ENCODE measurements at places on chromosomes 12 and 14.

DNA sequence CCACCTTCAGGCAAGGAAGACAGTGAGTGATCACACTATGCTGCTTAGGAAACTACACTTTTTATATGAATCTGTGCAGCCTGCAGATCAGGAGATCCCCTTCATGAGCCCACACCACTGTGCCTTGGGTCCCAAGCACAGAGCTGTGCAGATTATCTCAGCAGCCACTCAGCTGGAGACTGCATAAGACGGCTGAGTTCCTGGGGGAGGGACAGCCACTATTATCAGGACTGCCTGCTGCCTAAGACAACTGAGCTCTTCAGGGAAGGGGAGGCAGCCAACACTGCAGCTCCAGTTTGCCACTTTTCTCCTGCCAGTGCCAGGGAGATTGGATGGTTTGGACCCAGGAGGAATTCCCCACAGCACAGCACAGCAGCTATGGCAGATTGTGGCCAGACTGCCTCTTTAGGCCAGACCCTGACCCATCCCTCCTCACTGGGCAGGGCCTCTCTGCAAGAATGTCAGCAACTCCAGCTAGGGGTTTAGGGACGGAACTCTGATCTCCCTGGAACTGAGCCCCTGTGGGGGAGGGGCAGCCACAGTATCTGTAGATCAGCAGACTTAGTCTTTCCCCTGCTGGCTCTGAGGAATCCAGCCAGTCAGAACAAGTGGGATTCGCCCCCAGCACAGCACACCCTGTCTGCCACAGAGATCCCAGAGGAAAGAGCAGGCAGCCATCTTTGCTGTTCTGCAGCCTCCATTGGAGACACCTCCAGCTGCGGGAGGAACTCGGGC is 141.3 kb downstream of the KLHL28 start:
- DNase-seq: no peak

- DNase-seq: no peak
These were observed 84.9 kb downstream of the CACNA1C start for GRCh38 chr12:2137711-2138110.

DNA sequence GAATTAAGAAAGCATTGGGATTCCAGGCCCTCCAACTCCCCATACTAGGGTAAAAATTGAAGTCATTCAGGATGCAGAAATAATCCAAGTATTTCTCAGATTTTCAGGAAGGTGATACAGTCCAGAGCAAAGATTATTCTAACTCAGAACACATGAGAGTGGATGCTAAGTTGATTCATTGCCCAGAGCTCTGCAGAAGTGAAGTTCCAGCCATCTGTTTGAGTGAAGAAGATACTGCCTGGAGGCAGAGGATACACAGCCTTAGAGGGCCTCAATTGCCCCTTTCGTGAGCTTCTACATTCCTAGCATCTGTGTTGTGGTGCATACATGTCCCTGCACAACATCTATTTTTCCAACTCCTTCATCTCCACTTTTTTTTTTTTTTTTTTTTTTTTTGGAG is 36.9 kb upstream of the SMUG1 start:
- no peak for DNase-seq

- DNase-seq: no peak
These were observed 7.5 kb upstream of the FOXG1 start for GRCh38 chr14:28758885-28759652.

GRCh38 chr12:55955800-55956508 is 9.9 kb downstream of the PMEL start:
- no peak for DNase-seq

GRCh38 chr14:96940009-96940408 is 142.8 kb downstream of the VRK1 start:
- DNase-seq: no peak

DNA sequence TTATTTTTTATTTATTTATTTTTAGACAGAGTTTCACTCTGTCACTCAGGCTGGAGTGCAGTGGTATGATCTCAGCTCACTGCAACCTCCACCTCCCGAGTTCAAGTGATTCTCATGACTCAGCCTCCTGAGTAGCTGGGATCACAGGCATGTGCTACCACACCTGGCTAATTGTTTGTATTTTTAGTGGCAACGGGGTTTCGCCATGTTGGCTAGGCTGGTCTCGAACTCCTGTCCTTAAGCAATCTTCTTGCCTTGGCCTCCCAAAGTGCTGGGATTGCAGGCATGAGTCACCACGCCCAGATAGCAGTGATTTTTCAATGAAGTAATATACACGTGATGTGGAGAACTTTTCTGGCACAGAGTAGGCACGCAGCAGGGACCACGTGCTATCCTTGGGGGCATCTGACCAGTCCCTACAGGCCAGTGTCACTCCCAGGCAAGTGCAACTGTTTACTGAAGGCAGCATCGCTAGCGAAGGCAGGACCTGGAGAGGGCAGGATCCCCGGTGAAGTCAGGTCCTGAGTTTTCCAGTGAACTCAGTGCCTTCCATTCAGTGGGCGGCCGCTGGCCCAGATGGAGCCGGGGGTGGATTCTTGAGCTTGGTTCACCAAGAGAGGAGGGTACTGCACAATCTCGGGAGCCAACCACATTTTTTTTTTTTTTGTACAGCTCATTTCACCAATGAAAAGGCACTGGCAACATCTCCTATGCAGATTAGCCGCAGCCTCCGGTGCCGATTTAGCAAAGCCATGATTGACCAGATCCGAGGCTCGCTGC is 11.1 kb upstream of the CLMN start:
- DNase-seq: no peak

DNA sequence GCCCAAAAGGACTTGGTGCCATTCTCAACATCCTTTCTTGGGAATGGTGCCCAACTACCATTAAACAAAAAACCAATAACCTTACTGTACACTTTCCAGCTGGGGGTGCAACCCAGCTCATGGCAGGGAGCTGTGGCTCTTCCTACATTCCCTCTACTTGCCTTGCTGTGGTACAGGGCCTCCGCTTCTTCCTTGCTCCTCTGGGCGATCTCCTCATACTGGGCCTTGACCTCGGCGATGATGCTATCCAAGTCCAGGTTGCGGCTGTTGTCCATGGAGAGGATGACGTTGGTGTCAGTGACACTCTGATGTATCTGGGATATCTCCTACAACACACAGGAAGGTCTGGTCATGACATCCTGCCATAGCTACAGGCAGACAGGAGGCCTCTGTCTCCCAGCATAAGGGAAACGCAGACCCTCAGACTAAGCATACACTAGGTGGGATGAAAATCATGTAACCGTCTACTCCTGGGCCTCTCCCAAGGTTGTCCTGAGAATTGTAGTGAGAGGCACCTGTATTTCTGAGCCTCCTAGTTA is 3.9 kb downstream of the KRT2 start:
- DNase-seq: no peak

GRCh38 chr14:102323102-102323501 is 3.6 kb downstream of the ZNF839 start:
- no peak for DNase-seq

DNA sequence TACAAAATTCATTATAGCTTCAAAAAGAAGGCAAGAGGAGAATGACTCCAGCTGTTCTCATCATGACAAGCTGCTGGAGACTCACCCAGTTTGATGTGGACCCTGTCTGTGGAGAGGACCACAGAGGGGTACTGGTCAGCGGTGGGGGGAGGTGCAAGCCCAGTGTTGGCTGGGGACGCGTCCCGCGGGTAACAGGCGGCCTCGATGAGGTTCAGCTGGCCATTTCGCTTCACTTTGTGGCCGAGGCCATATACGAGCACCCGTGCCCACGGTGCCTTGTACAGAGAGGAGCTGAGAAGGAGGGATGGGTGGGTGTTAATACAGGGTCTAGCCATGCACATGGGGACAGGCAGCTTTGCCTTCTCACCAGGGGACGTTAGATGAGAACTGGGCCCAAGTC is 67.1 kb downstream of the TRAFD1 start:
- DNase-seq: no peak

- DNase-seq: peak; percentile 31
These were observed at the start of gene KCNA5 for GRCh38 chr12:5043589-5044419. TSS of gene KCNA5 (plus strand) at chr12:5043879. CDS start at chr12:5044148, 269 bp downstream.

DNA sequence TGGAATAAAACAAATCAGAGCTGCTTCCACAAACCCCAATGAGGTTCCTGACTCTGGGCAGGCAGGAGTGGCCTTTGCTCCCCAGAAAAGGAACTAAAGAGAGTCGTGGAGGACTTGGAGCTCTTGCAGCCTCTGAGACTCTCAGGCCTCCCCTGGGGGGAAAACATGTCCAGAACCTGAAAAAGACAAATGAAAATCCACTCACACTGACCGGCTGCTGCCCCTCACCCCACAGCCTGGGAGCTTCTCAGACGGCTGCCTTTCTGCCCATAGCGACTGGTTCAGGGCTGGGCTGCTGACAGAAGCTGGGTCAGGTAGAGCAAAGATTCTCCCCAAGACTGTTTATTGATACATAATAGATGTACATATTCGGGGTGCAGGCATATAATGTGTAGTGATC is 356.0 kb downstream of the ADGRD1 start:
- no peak for DNase-seq

DNA sequence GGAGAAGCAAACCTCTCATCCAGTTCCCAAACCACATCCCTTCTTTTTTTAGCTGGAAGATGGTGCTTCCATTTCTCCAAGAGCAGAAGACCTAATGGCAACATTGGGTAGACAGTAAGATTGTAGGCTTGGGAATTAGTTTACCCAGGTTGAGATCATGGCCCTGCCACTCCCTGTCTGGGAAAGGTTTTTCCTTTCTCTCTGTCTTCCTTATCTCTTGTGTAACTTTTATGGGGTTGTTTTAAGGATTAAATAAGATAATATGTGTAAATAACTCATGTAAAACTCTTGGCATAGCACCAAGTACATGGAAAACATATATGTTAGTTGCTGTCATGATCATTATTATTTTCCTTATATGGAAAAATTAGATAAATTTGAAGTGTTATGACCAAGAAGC is 23.2 kb upstream of the PSMA6 start:
- DNase-seq: no peak

- DNase-seq: no peak
These were observed 30.8 kb downstream of the TSPAN9 start for GRCh38 chr12:3107954-3108353.

DNA sequence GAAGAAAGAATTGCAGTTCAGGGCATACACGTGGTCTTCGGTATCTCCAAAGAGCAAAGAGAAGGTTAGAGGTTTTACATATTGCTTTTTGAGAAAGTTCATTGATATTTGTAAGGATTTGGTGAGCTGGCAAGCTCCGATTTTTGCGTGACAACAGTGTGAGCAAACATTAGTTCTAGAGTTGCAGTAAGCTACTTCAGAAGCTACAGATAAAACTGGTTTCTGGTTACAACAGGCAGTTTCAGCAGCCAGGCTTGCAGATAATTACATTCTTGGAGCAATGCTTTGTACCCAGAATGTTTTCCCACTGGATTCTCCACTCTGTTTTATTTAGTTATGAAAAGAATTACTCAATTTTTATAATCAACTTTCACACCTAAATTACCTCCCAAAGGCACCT is 28.2 kb downstream of the KLRK1 start:
- no peak for DNase-seq

DNA sequence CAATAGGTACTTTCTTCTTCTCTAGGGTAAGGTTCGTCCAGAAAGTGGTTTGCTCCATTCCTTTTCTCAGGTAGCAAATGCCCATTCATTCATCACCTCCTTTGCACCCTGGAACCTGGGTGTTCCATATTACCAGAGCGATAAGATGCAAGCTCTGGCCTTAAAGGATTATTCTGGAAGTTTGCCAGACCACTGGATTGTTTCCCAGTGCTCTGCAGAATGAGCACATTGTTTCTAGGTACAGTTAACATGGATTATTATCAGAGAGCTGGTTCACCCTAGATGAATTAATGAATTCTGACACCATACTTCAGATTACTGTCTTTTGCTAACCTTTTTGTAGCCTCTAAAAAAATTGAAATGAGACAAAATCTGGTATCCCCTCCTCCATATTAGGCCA is 170.9 kb upstream of the BMP4 start:
- DNase-seq: no peak

GRCh38 chr14:64081174-64081746 is 212.9 kb downstream of the ESR2 start:
- no peak for DNase-seq

GRCh38 chr12:98228683-98229539 is 286.5 kb upstream of the TMPO start:
- DNase-seq: no peak

DNA sequence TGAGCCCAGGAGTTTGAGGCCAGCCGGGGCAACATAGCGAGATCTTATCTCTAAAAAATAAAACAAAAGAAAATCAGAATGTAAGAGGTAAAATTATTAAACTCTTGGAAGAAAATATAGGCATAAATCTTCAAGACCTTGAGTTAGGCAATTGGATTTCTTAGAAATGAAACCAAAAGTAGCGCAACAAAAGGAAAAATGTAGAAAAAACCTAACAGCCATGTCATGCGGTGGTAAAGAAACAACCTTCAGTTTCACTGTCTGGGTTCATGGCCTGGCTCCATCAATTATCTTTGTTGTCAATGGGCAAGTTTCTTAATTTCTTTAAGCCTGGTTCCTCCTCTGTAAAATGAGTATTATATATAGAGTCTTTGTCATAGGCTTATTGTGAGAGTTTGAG is 5.6 kb upstream of the GCH1 start:
- DNase-seq: no peak

Measured in caudate nucleus (tissue), 63 donors.